ENCODE measurements at places on chromosomes 16 and 17.

DNA sequence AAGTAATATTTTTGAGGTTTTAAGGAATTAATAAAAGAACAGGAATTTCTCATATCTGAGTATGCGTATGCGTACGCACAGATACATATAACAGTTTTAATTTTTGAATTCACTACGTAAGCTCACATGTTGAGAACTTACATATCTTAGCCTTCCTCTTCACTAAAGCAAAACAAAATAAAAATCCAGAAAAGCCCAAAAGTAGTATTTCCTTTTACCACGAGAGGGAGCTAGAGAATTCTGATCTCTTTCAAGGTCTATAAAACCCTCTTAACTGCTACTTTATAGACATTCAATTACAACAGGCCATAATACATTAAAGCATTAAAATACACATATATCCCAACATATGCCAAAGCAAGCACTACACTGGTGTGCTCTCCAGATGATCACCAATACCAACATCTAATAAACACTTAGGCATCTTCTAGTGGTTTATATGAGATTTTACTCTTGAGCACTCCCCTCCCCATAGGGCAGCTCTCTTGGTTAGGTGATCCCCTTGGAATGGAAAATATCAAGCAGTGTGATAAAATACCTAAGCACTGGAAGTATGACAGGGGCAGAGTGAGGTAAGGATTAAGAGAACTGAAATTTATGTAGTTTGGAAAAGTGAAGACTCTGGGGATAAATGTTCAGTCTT is 94.0 kb downstream of the SKAP1 start:
- DNase-seq, result no peak

- no peak for DNase-seq
Measured at GRCh38 chr17:8922451-8922850, 43.1 kb downstream of the PIK3R5 start.

- DNase-seq, result no peak
Measured at GRCh38 chr16:89099905-89100304, 6.3 kb downstream of the ACSF3 start.

GRCh38 chr16:678858-679813 is 1.1 kb upstream of the STUB1 start:
- peak; percentile 32 for DNase-seq

- no peak for DNase-seq
Measured at GRCh38 chr16:57000271-57001025, 11.1 kb downstream of the NLRC5 start.

- DNase-seq, result peak; percentile 54
Measured at GRCh38 chr17:8997994-8998628, 23.2 kb upstream of the NTN1 start.

DNA sequence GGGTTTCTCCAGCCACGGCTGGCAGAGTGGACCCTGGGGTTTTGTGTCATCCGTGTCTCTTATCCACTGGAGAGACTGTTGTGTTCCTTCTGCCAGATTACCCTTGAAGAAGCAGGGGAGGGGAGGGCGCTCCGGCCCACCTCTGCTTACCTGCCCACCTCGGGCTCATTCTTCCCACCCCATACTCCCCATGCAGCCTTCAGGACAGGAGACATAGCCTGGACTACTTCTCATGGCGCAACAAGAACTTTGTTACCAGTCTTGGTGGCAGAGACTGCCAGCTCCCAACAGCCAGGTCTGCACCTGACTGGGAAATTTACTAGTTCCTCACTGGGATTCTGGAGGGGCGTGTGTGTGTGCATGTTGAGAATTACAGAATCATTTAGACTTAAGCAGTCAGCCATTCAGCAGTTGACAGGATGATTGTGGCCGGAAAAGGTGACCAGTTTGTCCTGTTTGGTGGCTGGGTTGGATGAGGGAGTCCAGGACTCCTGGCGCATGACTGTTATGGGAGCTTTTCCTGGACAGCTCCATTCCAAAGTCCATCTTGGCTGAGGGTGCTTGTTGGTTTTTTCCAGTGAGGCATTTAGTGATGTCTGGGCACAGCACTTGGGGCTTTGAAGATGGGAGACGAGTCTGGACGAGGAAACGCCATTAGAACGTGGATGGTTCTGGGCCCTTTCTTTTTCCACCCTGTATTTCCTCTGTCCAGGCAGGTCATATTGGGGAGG is 8.7 kb downstream of the GSE1 start:
- no peak for DNase-seq
